Left lung (tissue), 14 donors: ENCODE measurements at places on chromosomes 5 and 9.

DNA sequence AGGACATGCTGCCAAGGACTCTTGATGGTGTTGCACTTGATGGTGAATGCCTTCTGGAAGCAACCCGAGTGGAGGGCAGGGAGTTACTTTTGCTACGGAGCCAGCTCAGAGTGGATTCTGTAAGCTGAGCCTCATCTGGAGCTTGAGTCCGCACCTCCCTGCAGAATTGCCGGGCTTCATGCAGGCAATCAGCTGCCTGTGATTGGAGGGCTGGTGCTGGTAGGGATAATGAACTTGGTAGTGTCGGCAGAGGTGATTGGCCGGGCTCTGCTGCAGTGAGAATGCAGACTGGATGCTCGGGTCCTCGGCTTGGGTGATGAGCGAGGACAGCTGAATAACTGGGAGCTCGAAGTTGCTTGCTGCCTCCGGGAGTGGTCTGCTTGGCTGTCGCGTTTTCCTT is 23.1 kb downstream of the SLC25A25 start:
- DNase-seq, result peak; percentile 78
- H3K36me3 ChIP-seq, result no peaks in the 10 kb centered on the region
- peak overlapping the region; percentile 95 for H3K27ac ChIP-seq
- H3K4me3 ChIP-seq, result no peak overlapping the region
- H3K4me1 ChIP-seq, result peaks cover 31% of the 10 kb centered on the region

- H3K27ac ChIP-seq, result no peak overlapping the region
- DNase-seq, result no peak
Measured at GRCh38 chr5:12183003-12183402, 278.8 kb upstream of the CTNND2 start.

DNA sequence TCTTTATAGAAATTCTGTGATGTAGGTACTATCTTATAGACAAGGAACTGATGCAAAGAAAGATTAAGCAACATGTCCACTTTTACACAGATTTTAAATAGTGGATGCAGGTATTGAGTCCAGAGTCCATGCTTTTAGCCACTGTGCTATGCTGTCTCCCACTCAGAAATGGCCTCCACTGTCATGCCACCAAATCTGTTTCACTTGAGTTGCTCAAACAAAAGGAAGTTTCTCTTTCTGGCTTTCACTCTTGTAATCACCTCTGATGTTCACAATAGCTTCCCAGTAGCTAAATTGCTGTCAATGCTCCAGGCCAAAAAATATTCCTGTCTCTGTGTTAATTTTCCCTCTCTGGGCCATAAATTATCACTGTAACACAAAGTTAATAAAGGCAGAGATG is 77.0 kb upstream of the RASA1 start:
- H3K4me3 ChIP-seq, result no peak overlapping the region
- no peaks in the 10 kb centered on the region for H3K36me3 ChIP-seq
- no peak overlapping the region for H3K27ac ChIP-seq
- H3K27me3 ChIP-seq, result no peaks in the 10 kb centered on the region
- DNase-seq, result no peak

DNA sequence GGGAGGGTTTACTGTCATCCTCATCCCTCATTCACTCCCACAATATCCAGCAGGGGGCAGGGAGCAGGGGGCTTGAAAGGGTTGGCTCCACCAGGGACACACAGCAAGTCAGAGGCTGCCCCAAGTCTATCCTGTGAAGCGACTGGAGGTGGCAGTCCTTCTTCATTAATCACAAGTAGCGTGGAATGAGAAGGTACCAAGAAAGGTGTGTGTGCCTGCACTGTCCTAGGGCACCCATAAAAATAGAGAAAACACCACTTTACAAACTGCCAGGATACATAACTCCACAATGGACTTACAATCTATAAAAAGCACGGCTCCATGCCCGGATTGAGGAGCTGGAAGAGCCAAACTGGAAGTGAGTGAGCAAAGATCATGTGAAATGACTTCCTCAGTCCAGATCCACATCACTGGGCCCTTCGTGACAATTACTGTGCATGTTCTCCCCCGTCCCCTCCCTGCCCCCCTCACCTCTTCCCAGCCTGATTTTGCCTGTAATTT is 183.9 kb downstream of the SLIT3 start:
- no peak overlapping the region for H3K4me3 ChIP-seq
- no peaks in the 10 kb centered on the region for H3K27me3 ChIP-seq
- DNase-seq, result no peak
- H3K36me3 ChIP-seq, result no peaks in the 10 kb centered on the region
- no peaks in the 10 kb centered on the region for H3K4me1 ChIP-seq
- H3K27ac ChIP-seq, result no peak overlapping the region

DNA sequence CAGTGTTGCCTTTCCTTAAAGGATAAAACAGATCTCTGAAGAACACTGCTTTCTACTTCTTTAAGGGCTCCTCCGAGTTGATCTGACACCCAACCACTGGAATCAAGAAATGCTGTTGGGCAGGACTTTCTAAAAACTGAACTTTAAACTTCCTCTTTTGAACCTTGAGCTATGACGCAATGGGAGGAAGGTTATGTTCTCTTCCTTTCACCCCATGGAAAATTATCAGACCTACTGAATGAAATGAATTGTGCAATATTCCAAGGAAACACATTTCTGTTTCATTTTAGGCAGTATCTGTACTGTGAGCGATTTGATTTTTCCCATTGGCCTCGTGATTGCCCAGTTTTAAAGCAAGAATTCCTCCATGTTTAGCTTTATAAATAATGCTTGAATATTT is 206.0 kb upstream of the PRR16 start:
- no peaks in the 10 kb centered on the region for H3K36me3 ChIP-seq
- H3K4me1 ChIP-seq, result no peaks in the 10 kb centered on the region
- H3K27me3 ChIP-seq, result no peaks in the 10 kb centered on the region
- no peak overlapping the region for H3K4me3 ChIP-seq

DNA sequence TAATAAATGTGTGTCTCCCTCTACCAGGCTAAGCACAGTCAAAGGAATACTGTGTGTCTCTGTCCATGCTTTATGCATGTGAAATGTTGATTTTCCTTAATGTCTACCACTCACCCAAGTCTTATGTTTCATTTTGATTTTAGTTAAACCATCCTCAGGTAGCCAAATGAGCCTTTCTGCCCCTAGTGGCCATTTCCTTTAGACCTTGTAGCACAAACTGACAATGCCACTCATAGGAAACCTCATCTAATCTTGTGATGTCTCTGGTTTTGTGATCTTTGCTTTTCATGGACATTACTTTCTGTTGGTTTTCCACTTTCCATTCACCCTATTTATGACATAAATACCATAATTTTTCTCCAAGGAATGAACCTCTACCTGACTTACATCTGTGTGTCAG is 820.8 kb downstream of the MAT2B start:
- no peaks in the 10 kb centered on the region for H3K36me3 ChIP-seq
- no peaks in the 10 kb centered on the region for H3K4me1 ChIP-seq
- no peak for DNase-seq
- no peaks in the 10 kb centered on the region for H3K27me3 ChIP-seq

DNA sequence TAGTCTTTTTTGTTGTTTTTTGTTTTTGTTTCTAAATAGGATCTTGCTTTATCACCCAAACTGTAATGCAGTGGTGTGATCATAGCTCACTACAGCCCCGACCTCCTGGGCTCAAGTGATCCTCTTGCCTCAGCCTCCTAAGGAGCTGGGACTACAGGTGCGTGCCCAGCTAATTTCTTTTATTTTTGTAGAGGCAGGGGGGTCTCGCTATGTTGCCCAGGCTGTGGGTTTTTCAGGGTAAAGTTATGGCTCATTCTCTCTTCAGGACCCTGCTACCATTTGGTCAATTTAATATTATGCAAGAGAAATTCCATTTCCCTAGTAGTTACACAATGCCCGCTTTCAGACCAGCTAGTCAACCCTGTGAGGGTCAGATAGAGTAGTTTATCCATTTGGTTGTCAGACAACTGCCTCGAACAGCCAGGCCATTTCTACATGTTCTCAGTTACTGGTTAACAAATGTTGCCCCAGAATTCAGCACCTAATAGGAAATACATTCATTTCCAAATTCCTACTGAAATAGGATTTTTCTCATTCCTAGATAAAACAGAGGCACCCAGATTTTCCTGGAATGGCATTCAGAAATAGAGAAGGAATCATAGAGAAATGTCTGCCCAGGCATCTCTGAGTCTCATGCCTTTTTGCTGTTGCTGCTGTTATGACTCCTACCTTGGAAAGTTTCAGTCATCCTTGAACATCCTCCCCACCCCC is 6.4 kb upstream of the GLIS3 start:
- peaks cover 12% of the 10 kb centered on the region for H3K4me1 ChIP-seq
- H3K4me3 ChIP-seq, result no peak overlapping the region
- H3K27ac ChIP-seq, result no peak overlapping the region
- no peaks in the 10 kb centered on the region for H3K27me3 ChIP-seq
- DNase-seq, result no peak
- no peaks in the 10 kb centered on the region for H3K36me3 ChIP-seq

DNA sequence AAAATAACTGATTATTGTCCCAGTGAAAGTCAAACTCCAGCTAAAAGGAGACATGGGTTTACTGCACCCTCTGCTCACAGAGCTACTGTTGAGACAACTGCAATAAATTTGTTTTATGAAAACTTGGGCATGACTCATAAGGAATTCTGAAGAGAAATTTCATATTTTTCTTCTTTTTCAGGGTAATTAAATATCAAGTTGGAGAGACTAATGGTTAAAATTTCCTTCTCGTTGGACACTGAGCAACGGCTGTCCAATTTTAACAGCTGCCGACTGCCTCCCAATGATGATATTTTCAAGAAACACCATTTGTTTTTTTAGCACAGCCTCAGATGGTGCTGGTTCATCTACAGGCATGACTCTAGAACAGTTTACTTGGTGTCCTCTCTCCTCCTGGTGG is 259.2 kb upstream of the RGMB start:
- no peaks in the 10 kb centered on the region for H3K27me3 ChIP-seq
- no peak for DNase-seq
- no peak overlapping the region for H3K27ac ChIP-seq
- H3K36me3 ChIP-seq, result no peaks in the 10 kb centered on the region
- H3K4me3 ChIP-seq, result no peak overlapping the region

DNA sequence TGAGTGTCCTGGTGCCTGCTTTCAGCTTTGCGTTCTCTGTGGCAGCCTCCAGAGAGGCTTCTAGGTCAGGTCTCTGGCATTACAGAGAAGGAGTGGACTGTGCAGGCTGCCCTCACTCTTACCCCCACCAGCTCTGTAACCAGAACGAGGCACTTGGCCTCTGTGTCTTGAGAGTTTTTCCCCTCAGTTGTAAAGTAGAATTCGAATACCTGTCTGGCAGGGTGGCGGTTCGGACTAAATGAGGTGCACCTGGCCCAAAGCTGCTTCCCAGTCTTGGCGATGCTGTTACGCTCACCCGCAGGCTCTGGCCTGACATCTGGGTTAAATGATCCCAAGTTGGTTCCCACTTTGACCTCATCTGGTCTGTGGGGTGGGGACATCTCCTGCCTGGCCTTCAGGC is 40.1 kb downstream of the FAM78A start:
- no peak for DNase-seq
- no peak overlapping the region for H3K4me3 ChIP-seq
- H3K27ac ChIP-seq, result no peak overlapping the region
- H3K36me3 ChIP-seq, result no peaks in the 10 kb centered on the region
- peaks cover 19% of the 10 kb centered on the region for H3K4me1 ChIP-seq
- H3K27me3 ChIP-seq, result no peaks in the 10 kb centered on the region

DNA sequence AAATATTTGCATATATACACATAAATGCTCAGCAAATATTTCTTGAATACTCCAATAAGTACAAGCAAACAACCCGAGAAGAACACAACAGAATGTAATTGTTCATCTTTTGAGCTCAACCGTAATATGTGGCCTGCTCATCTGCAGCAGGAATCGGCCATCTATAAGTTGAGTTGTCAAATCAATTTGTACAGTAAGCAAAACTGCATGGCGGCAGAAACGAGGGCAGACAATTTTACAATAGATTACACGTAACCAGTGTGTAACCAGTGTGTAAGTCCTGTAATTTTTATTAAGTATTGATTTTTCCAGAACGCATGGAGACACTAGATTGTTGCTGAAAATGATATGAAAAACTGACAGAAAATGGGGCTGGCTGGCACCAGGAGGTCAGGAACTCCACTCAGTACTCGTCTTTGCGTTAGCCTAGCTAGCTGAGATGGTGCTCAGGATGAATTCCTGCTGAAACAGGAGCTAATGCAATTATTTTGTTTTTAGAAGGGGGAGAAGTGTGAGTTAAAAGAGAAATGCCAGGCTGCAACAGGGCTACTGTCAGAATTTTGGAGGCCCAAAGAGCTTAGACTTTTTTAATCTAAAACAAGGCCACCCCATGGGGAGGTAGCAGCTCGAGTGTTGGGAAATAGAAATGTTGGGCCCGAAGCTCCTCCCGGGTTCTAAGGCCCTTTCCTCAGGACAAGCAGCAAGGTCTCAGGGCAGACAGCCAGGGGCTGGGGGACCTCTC is 682 bp downstream of the DHX29 start:
- DNase-seq, result no peak
- H3K4me3 ChIP-seq, result peak overlapping the region; percentile 80
- H3K27me3 ChIP-seq, result no peaks in the 10 kb centered on the region
- peaks cover 62% of the 10 kb centered on the region for H3K4me1 ChIP-seq
- H3K27ac ChIP-seq, result peak overlapping the region; percentile 96
- no peaks in the 10 kb centered on the region for H3K36me3 ChIP-seq

DNA sequence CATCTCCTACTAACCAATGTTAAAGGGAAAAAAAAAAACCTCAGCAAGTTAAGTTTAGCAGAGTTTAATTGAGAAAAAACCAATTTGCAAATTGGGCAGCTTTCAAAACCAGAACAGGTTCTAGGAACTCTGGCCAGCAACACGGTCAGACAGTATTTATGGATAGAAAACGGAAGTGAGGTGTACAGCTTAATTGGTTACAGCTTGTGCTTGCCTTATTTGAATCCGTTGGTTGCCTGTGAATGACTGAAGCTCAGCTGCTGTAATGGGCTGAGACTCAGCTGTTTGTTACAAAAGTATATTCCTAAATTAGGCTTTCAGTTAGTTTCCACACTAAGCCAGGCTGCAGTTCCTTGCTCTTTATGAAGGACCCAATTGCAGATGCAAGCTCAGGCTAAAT is 217.0 kb downstream of the SREK1 start:
- no peak overlapping the region for H3K4me3 ChIP-seq
- H3K27me3 ChIP-seq, result no peaks in the 10 kb centered on the region
- H3K36me3 ChIP-seq, result no peaks in the 10 kb centered on the region
- peaks cover 7% of the 10 kb centered on the region for H3K4me1 ChIP-seq
- DNase-seq, result no peak

DNA sequence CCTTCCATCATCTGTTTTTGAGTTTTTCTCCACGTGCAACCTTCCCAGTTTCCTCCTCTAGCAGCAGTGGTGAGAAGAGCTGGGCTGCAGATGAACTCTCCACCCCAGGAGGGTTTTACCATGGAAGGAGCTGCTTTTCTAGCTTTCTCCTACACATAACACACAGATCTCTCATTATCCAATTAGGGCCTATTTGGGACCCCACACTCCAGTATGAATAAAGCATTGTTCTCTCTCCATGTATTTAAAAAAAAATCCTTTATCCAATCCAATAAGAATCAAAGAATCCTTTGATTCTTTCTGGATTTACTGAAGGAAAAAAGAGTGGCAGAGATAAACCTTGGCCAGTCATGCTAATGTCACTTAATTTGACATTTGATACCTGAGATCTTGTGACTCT is 31.6 kb upstream of the NAA35 start:
- no peak for DNase-seq
- no peak overlapping the region for H3K27ac ChIP-seq
- no peaks in the 10 kb centered on the region for H3K27me3 ChIP-seq
- no peaks in the 10 kb centered on the region for H3K4me1 ChIP-seq
